Urinary bladder (tissue), 4 donors: ENCODE measurements at places on chromosomes 5 and 9. TPM values are rescaled to one million over a fixed set of nuclear protein-coding genes. Genes with fewer than 3 reads are reported as not detected.
A peak's percentile ranks its signal among the peaks of the same experiment; 100 is the strongest.

- no peak for DNase-seq
Measured at GRCh38 chr5:14929293-14930065, 57.9 kb upstream of the ANKH start.

DNA sequence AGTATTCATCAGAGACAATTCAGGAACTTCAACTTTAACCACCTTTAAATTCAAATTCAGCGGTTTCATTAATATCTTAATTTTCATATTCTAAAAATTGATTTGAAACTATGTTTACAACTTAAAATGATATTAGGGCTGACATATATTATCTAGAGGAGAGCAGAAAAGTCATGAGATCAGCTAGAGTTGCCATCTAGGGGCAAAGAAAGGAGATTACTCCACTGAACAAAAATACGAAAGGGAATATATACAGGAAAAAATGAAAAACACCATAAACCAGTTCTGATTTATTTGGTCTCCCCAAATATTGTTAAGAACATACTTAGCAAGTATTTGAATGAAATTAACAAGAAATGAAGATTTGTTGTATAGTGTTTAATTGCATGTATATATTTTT is 946.3 kb downstream of the DTWD2 start:
- DNase-seq: no peak

DNA sequence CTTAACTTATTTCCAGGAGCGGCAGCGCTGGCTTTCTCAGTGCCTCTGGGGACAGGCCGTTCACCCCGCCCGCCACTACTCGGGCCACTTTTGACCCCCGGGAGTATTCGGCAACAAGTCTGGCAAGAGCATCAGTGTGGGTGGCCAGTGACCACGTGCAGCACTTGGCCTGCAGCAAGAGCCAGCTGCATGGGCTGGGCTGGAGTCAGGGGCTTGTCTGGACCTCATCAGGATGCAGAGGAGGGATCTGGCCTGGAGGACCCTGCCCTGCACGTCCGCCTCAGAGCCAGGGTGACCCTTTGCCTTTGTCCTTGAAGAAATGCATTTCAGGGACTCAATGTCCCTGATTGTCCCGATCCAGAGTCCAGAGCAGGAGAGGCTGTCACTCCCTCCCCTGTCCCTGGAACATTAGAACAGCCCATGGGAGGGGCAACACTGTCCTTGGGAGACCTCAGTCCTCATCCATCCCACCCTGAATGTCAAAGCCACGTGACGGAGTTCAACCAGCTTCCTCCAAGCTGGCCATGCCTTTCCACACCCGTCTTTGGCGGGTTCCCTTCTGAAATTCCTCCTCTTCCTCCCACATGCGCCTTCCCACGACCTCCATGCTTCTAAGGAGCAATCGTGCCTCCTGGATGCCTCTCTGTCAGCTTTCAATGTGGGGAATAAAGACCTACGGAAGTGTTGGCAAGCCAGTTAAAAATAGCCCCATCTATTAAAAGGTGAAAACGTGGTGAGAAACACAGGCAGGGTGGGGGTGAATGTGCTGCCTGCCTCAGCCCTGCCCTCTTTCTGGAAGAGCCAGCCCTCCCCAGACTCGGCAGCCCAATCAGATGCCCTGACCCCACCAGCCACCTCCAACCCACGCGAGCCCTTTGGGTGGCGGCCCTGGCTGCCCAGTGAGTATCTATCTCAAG is 99.0 kb downstream of the OLFM1 start:
- no peak for DNase-seq

DNA sequence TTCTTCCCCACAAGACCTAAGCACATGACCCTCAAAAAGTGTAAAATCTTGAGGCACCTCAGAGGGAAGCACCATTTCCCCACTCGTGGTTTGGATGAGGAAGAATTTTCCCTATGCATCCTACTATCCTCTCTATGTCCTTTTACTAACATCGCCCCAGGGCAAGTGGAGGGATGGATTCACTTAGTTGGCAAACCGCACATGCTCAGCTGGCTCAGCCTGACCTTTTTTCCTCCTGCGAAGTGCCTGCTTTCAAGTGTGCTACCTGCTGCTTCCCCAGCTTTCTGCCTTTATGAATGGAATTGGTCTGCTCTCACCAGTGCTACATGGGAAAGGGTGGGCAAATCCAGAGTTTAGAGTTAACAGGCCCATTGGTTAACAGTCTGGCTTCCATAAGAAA is 56.6 kb upstream of the IFNK start:
- DNase-seq: no peak

DNA sequence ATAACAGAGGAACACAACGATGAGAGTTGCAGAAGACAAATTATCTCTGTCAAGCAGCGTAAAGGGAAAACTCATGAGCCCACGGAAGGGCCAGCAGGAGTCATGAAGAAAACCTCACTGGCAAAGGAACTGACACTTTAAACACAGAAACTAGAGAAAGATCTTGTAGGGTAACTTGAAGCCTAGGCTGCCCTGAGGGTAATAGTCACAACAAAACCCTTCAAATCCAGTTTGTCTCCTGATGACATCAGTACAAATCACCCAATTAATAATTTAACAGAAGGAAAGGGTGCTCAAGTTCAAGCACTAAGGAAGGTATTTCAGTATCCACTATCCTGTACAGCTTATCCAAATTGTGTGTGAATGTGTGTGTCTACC is 549.1 kb downstream of the MTRR start:
- DNase-seq: no peak

GRCh38 chr5:149406203-149406978 is 27.3 kb upstream of the IL17B start:
- DNase-seq: no peak

Gene PRDM9
- total RNA-seq: not detected

DNA sequence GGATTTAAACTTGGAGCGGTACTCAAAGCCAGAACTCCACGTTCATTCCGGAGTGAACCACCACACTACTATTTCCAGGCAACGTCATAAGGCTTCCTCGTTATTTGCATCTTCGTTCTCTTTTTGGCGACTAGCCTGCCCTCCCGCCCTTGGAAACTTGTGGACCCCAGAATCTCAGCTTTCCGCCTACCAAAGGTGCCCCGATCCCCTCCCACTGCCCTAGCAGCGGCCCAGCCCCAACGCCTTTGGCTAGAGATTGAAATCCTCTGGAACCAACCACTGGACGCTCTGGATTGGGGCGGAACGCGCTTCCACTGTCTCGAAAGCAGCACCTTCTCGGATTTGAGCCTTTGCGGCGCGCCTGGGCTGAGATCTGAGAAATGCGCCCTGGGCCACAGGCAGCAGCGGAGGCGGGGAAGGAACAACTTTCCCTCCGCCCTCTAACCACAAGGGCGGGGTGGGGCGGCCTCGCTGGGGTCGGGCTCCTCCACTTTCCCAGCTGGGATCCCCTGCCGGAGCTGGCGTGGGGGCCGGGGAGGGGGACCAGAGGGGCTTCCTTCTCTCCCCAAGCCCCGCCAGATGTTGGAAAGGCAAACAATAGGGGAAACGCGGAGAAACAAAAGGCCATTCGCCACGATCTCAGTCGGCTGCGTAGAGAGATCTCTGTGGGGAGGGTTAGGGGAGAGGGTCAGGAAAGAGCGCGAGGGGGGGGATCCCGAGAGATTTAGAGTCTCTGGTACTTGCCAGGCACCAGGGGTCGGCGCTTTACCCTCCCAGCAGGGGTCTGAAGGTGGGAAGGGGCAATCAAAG is 1.3 kb downstream of the MOB3B start:
- peak; percentile 45 for DNase-seq

Gene SEMA6A
- total RNA-seq: 54.0 TPM

Gene FOXD4L4
- not detected for total RNA-seq
